ENCODE measurements at places on chromosomes 1 and 21. TPM values are rescaled to one million over a fixed set of nuclear protein-coding genes. Genes with fewer than 3 reads are reported as not detected.

Gene HTR6
- total RNA-seq: not detected

DNA sequence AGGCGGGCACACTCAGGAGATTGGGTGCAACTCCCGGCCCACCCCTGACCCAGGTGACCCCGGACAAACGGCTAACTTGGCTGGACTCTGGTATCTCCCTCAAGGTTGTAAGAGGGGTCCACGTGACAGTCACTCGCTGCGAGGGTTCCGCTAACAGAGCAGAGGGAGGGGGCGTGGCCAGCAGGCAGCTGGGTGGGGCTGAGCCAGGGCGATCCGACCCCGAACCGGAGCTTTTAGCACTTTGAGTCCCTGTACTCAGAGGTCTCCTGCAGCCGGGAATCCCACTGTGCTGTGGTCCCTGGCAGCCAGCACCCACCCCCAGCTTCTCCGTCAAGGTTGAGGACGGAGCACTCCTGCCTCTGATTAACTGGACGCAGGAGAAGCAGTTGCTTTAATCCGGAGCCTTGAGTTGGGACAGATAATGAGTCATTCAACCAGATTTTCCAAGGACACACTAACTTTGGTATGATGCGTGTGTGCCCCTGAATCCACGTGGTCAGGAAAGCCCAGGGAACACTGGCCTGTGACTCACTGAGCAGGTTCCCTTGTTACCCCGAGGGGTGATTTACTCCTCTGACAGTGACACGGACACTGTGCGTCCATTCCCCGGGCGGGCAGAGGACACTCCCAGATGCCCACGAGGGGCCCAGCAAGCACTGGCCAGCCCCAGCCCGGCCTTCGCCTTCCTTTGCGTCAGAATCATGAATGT, 16.8 kb downstream of the TRPM2 start:
- H3K4me1 ChIP-seq: no peaks in the 10 kb centered on the region
- H3K36me3 ChIP-seq: no peaks in the 10 kb centered on the region
- peaks cover 7% of the 10 kb centered on the region for H3K27me3 ChIP-seq

GRCh38 chr21:25396135-25396711, 211.1 kb downstream of the MRPL39 start:
- H3K27ac ChIP-seq: no peak overlapping the region
- H3K27me3 ChIP-seq: no peaks in the 10 kb centered on the region
- no peak for DNase-seq
- no peak overlapping the region for H3K4me3 ChIP-seq
- no peaks in the 10 kb centered on the region for H3K4me1 ChIP-seq
- H3K36me3 ChIP-seq: no peaks in the 10 kb centered on the region

- no peak overlapping the region for H3K4me3 ChIP-seq
- no peak for DNase-seq
- H3K27me3 ChIP-seq: no peaks in the 10 kb centered on the region
- no peaks in the 10 kb centered on the region for H3K4me1 ChIP-seq
- no peak overlapping the region for H3K27ac ChIP-seq
- H3K36me3 ChIP-seq: no peaks in the 10 kb centered on the region
Observed at GRCh38 chr1:64584479-64584878, 114.5 kb downstream of the CACHD1 start.

DNA sequence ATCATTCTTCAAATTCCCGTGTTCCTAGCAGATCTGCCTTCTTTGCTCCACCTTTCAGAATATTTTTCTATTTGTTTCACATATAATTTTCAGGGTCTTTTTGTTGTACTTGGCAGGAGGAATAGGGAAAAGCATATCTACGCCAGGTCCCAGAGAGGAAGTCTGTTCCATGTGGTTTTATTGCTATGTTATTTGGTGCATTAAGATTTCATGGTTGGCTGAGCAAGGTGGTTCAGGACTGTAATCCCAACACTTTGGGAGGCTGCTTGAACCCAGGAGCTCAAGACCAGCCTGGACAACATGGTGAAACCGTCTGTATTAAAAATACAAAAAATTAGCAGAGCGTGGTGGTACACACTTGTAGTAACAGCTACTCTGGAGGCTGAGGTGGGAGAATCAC, 36.1 kb downstream of the COL6A1 start:
- H3K27ac ChIP-seq: no peak overlapping the region
- H3K36me3 ChIP-seq: no peaks in the 10 kb centered on the region
- H3K4me1 ChIP-seq: no peaks in the 10 kb centered on the region
- no peak for DNase-seq
- no peaks in the 10 kb centered on the region for H3K27me3 ChIP-seq

- H3K4me3 ChIP-seq: no peak overlapping the region
- no peak overlapping the region for H3K27ac ChIP-seq
- no peaks in the 10 kb centered on the region for H3K36me3 ChIP-seq
Observed at GRCh38 chr1:7068552-7068951, 283.3 kb downstream of the CAMTA1 start.

DNA sequence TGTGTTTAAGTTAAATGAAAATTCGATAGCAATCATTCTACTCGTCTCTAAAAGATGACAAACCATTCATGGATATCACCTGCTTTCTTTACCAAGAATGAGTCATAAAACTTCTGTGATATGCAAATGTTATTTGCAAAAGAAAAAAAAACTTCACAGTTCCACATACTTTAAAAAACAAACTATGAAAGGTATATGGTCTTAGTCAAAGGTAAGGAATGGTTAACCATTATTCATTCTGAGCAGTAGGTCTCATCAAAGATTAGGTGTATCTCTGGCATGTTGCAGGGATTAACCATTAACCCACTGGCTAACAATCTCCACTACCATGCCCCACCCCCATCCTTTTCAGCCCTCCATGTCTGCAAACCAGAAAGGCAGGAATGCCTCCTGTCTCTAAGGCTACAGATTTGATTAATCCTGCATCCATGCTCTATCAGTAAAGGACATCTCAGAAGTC, 44.4 kb downstream of the PTPN14 start:
- H3K4me1 ChIP-seq: no peaks in the 10 kb centered on the region
- H3K36me3 ChIP-seq: no peaks in the 10 kb centered on the region
- peak; percentile 80 for DNase-seq
- no peaks in the 10 kb centered on the region for H3K27me3 ChIP-seq
- no peak overlapping the region for H3K27ac ChIP-seq

GRCh38 chr21:20875742-20876141, 122.5 kb upstream of the NCAM2 start:
- no peaks in the 10 kb centered on the region for H3K36me3 ChIP-seq
- no peak overlapping the region for H3K4me3 ChIP-seq
- no peaks in the 10 kb centered on the region for H3K27me3 ChIP-seq
- H3K4me1 ChIP-seq: no peaks in the 10 kb centered on the region
- no peak overlapping the region for H3K27ac ChIP-seq

Gene FRRS1
- 16.7 TPM for total RNA-seq

DNA sequence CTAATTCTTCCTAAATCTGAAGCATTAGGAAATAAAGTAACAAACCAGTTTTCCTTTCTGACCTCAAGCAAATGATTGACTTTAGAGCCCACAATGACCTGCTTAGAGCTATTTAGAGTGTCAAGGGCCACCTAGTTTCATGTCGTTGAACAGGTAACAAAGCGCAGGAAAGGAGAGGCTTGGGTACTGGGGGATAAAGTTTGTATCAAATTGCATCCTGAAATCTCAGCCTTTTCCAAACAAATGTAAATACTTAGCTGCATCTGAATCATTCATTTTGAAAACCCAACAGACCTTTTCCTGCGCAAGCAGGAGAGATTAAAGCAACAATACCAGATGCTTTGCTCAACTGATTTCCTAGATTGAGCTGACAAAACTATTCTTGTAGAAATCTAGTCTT, 121.2 kb downstream of the NRIP1 start:
- H3K4me3 ChIP-seq: no peak overlapping the region
- H3K27me3 ChIP-seq: no peaks in the 10 kb centered on the region
- H3K4me1 ChIP-seq: no peaks in the 10 kb centered on the region
- no peak for DNase-seq
- no peak overlapping the region for H3K27ac ChIP-seq
- H3K36me3 ChIP-seq: no peaks in the 10 kb centered on the region

DNA sequence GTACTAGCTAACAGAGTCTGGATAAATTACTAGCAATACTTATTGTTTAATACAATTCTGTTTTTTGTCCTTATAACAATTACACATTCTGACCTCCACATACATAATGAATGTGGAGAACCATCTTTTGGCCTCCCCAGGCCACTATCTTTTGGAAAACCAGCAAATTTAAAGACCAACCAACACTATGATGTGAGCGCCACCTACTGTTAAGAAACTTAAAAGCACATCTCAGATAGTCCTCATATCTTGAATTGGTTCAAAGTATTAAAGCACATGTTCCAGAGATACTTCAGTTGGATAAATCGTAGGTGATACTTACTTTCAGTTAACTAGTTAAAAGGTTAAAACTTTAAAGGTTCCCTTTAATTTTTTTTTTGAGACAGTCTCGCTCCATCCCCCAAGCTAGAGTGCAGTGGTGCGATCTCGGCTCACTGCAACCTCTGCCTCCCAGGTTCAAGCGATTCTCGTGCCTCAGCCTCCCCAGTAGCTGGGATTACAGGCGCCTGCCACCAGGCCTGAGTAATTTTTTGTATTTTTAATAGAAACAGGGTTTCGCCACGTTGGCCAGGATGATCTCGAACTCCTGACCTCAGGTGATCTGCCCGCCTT, 29.3 kb upstream of the USP1 start:
- H3K27ac ChIP-seq: no peak overlapping the region
- no peak overlapping the region for H3K4me3 ChIP-seq
- H3K36me3 ChIP-seq: no peaks in the 10 kb centered on the region
- H3K27me3 ChIP-seq: no peaks in the 10 kb centered on the region
- no peaks in the 10 kb centered on the region for H3K4me1 ChIP-seq
- peak; percentile 31 for DNase-seq

- no peak overlapping the region for H3K4me3 ChIP-seq
- H3K4me1 ChIP-seq: no peaks in the 10 kb centered on the region
- H3K27me3 ChIP-seq: no peaks in the 10 kb centered on the region
- no peak overlapping the region for H3K27ac ChIP-seq
- no peak for DNase-seq
Observed at GRCh38 chr1:56249234-56249633, 330.1 kb downstream of the PLPP3 start.

Gene GCSAML
- 0.40 TPM for total RNA-seq

DNA sequence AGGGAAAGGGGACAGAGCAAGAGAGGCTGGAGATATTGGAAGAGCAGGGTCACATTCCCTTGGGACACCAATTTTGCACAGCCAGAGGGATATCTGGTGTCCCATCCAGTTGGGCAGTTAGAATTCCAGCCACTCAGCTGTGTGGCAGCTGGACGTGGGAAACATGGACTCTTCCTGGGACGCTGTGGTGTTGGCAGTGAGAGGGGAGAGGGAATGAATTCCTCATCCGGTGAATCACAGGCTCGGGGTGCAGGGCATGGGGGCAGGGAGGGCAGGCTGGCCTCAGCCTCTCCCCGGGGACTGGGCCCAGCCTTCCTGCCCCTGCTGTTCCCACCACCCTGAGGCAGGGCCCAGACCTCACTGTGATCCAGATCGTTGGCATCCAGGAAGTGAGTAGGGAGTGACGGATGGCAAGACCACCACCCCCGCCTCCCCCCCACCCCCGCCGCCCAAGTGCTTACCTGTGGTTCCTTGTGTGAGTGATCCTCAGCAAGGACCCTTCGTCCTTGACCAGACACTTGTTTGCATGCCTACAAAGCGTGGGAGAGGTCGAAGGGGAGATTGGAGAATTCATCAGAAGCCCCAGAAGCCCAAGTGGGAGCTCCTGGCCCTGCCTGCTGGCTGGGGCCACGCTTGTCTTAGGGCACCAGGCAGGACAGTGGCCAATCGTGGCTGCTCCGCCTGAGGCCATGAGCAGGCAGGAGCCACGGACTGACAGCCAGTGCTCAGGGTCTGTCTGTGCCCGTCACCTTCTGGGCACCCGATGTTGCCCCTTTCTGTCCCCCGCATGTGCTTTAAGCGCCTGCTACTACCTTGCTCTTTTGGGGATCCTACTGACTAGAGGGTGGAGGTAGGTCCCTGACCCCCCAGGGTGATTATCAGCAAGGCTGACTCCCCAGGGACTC, 8.7 kb downstream of the WNT3A start:
- no peaks in the 10 kb centered on the region for H3K27me3 ChIP-seq
- H3K27ac ChIP-seq: no peak overlapping the region
- H3K36me3 ChIP-seq: no peaks in the 10 kb centered on the region
- no peak for DNase-seq
- no peak overlapping the region for H3K4me3 ChIP-seq
- no peaks in the 10 kb centered on the region for H3K4me1 ChIP-seq

DNA sequence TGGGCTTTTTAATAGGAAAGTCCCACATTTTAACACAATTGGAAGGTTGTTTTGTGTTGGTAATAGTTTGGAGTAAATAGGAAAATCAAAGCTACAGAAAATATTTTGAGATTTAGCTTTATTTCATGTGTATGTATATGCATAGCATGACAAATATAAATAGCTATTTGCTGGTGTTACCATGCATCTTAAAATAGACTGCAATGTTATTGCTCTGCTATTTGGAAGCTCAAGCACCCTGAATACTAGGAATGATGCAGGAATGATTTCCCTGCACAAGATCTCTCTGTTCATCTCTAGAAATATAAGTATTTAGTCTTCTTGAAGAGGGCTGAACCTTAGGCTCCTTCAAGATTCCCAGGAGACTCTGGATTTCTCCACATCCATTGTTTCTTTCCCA, 268.3 kb upstream of the POGK start:
- no peak overlapping the region for H3K4me3 ChIP-seq
- no peaks in the 10 kb centered on the region for H3K36me3 ChIP-seq
- H3K4me1 ChIP-seq: no peaks in the 10 kb centered on the region
- H3K27ac ChIP-seq: no peak overlapping the region
- DNase-seq: no peak

Gene EIF3I
- total RNA-seq: 142 TPM

- H3K4me3 ChIP-seq: no peak overlapping the region
- H3K27me3 ChIP-seq: no peaks in the 10 kb centered on the region
- H3K4me1 ChIP-seq: no peaks in the 10 kb centered on the region
- no peaks in the 10 kb centered on the region for H3K36me3 ChIP-seq
Observed at GRCh38 chr1:101365186-101365585, 128.4 kb downstream of the S1PR1 start.

- no peak overlapping the region for H3K27ac ChIP-seq
- no peaks in the 10 kb centered on the region for H3K4me1 ChIP-seq
- DNase-seq: no peak
- no peak overlapping the region for H3K4me3 ChIP-seq
- H3K36me3 ChIP-seq: no peaks in the 10 kb centered on the region
- no peaks in the 10 kb centered on the region for H3K27me3 ChIP-seq
Observed at GRCh38 chr21:25029580-25029979, 577.7 kb downstream of the MRPL39 start.
